Stimulated activated CD8-positive, alpha-beta memory T cell treated with anti-CD3 and anti-CD28 coated beads, Interleukin-7, amount 100 ng/mL, for 48 hours (primary cell): ENCODE measurements at places on chromosomes 7 and 10.

DNA sequence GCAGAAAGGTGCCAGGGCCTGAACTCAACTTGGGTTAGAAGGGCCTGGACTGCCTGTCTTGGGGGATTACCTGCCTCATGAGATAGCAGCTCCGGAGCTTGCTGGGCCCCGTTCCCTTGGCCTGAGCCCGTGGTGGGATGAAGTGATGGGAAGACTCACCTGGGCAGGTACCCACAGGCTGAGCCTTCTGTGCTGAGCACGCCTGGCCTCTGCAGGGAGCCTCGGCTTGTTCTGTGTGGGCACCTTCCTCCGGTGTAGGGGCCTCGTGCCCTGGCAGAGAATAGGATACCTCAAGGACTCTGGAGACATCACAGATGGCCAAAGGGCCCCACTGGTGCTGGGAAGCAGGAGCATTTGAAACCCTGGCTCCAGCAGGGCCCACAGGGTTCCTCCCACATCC, 4.5 kb downstream of the ZNF467 start:
- DNase-seq: no peak

- DNase-seq: no peak
These were observed 33.4 kb upstream of the VWDE start for GRCh38 chr7:12436896-12437535.

DNA sequence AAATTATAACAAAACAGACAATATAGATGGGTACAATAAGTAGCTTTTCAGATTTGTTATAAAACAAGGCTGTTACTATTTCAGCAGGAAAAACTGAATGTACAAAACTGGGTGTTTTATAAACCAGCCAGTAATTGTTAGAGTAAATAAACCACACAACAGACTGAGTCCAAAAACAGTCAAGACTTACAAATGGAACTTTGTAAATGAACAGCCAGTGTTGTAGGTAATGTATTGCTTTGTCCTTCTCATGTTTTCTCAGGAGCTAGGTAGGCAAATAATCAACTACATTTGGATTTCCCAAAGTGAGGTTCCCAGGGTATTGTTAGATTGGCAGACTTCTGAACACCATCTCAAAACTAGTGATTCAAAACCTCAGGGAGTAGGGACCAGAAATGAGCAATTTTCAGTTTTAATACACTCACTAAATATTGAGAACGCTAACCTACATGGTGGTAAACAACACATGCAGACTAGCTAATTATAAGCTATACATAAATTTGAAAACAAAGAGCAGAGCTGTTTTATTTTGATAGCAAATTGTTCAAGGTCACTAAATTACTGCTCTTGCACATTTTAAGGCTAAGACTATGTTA, 36.2 kb downstream of the HERPUD2 start:
- no peak for DNase-seq

- DNase-seq: no peak
These were observed 10.7 kb downstream of the PSAP start for GRCh38 chr10:71840177-71840957.

DNA sequence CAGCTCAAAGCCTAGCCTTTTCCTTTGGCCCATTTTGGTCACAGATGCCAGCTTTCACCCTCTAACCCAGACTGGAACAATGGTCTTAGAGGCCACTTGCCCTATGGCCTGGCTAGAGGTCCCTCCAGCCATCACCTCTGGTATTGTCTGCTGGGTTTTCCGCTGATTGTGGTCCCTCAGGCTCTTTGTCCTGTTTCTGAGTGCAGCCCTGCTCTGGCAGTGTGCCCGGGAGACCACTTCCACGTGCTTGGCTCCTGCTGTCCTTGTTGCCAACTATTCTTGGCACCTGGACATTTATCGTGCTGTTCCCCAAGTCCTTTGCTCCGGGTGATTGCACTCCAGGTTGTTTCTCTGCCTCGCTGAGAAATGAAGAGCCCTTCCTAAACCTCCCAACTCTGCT, 53.3 kb upstream of the FAM180A start:
- DNase-seq: no peak

GRCh38 chr10:121865554-121865953, 62.3 kb downstream of the ATE1 start:
- DNase-seq: no peak

DNA sequence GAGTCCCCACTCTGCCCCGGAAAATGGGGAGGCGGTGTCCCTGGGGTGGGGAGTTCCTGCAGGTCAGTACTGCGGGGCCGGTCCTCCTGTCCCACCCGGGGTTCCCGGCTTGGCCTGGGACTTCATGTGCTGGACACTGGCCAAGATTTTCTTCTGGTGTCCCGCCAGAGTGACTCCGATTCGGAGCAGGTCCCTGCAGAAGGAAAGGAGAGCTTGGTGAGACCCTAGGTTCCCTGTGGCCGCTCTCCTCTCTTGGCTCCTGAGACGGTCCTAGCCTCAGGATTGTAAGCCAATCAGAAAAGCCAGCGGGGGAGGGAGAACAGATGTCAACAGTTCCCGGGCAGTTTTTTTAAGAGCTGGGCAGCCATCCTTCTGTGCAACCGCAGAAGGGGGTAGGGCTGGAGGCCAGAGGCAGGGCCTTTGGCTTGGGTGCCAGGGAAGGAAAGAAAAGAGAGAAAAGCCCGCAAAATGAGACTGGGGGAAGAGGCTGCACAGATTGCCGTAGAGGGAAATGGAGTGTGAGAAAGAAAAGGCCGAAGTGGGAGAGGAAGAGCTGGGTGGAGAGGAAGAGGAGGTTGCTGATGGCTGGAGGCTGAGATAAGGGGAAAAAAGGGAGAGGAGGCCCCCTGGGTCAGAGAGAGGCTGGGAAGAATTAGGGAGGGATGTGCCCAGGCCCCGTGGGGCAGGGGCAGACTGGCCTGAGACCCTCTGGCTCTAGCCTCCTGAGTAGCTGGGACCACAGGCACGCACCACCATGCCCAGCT, 23.7 kb downstream of the EPHB4 start:
- no peak for DNase-seq

GRCh38 chr10:79333513-79333912, 13.8 kb upstream of the PPIF start:
- no peak for DNase-seq

DNA sequence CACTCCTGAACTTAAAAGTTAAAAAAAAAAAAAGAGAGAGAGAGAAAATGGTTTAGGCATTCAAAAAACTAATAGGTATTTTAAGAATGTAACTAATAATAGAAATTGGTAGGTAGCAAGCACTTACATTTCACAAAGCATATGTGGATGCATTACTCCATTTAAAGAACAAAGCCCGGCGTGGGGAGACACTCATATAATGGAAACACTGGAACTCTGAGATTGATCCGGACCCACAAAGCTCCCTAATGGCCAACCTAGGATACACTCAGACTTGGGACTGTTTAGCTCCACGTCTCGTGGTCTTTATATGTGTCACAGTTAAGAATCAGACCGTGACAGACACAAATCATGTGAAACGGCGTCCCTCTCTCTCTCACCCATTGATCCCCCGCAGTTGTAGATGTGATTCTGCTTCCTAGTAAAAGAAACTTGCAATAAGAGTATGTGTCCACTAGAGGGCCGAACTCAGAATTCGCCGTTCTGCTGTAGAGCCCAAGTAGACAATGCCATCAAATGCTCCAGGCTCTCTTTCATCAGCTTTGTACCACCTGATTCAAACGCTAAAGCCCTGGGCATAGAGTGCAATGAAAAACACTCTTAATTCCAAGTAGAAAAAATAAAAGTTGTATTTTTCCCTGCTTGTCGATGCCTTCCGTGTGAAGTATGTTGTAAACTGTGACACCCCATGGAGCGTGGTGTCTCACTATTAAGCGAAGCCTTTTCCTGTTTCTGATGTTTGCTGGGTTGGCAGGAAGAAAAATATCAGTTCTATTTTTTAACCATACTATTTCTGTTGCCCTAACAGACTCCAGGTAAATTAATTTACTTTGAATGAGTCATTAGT, 429.0 kb upstream of the MTPN start:
- no peak for DNase-seq

DNA sequence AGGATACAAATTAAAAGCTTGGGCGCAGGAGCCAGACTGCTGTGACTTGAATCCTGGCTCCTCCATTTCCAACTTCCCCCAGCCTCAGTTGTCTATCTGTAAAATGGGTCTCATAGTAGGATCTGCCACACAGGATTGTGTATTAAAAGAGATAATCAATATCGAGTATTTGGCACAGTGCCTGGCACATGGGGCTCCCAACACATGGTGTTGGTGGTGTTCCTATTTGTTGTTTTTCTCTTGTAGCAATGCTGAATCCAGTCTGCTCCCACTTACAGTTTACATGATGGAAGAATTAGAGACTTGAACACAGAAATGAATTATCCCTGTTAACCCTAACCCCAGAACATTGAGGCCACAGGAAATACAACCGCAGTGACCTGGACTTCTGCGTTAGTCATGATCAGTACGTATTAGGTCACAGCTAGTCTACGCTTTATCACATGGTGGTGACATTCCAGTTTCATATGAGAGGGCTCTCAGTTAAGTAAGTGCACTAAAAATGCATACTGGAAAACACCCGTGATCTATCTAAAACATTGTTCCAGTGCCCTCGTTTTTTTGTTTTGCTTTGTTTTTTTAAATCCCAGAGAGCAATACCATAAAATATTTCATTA, 169.5 kb upstream of the KLF14 start:
- no peak for DNase-seq

DNA sequence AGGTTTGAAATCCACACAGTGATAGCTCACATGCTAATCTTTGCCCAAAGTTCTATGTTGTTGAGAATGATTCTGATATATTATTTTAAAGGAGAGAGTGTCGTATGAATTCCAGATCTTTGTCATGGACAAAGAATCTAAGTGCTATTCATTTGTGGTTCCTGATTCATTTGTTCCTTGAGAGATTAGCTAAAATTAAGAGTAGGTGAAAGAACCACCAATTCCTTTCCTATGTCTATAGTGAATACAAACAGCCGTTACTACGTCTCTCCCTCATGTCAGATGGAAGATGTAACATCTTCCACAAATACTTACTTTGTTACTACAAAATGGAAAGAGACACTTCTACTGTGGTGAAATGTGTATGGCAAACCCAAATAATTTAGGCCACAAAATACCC, 3.3 kb upstream of the PLXDC2 start:
- no peak for DNase-seq

DNA sequence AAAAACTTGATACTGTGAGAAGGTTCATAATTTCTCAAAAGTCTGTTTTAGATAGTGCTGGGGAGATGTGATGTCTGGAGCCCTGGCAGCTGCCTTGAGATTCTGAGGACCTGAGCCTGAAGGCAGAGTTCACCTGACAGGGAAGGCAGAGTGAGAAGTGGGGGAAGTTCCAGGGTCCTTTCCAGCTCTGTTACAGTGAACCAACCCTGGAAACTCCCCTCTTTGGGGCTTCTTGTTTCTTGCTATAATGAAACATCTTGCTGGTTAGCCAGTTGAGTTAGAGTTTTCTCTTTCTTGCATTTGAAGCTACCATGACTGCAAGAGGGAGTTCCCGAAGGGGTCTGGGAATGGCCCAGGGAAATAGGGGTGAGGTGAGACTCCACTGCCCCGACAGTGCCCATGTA, 158.9 kb upstream of the TNRC18 start:
- DNase-seq: no peak

DNA sequence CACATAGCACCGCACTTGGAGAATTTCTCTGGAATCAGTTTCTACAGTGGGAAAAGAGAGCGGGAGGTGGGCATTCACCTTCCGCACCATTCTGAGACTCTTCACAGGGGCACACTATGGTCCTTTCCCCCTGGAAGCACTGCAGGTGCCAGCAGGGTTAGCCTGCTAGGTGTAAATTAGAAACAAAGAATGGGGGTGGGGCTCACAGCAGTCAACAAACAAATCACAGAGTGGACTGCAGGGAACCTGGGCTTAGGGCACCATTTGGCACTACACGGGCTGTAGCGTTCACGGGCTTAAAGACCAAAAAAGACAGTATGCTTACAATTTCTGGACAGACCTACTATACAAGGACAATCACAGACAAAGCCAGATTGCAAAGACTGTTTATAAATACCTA, 8.0 kb upstream of the PKD1L1 start:
- DNase-seq: no peak

- DNase-seq: no peak
These were observed 13.0 kb downstream of the AKR1D1 start for GRCh38 chr7:138089080-138089901.

GRCh38 chr10:132205650-132206376, 19.1 kb downstream of the DPYSL4 start:
- DNase-seq: no peak
